Central memory CD4-positive, alpha-beta T cell (primary cell): ENCODE measurements at places on chromosomes 6 and 20.

DNA sequence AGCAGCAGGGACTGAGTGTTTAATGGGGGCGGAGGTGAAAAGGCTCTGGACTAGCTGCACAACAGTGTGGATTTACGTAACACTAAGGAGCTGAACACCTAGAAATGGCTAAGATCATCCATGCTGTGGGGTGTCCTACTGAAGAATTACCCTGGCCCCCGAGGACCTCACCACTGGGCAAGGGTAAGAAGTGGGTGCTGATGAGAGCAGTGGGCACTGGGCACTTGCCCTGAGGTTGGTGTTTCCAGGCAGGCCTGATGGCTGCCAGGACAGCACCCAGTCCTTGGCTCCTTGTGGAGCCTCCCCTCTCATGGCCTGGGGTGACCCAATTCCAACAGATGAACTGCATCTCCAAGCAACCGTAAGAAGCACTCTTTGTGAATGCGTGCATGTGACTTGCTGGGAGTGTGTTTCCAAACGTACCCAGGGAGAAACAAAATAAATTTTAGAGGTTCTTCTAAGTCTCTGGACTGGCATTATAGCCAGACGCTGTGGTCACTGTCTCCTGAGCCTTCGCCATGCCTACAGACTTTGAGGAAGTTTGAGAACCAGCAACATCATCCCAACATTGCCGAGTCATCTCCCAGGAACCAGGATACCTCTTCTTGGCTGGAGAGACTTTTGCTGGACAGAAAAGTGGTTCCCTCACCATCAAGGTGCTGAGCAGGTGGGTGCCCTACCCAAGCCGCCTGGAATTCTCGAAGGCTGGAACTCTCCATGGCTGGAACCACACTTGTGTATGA is 245.9 kb downstream of the ERMARD start:
- no peak for DNase-seq

DNA sequence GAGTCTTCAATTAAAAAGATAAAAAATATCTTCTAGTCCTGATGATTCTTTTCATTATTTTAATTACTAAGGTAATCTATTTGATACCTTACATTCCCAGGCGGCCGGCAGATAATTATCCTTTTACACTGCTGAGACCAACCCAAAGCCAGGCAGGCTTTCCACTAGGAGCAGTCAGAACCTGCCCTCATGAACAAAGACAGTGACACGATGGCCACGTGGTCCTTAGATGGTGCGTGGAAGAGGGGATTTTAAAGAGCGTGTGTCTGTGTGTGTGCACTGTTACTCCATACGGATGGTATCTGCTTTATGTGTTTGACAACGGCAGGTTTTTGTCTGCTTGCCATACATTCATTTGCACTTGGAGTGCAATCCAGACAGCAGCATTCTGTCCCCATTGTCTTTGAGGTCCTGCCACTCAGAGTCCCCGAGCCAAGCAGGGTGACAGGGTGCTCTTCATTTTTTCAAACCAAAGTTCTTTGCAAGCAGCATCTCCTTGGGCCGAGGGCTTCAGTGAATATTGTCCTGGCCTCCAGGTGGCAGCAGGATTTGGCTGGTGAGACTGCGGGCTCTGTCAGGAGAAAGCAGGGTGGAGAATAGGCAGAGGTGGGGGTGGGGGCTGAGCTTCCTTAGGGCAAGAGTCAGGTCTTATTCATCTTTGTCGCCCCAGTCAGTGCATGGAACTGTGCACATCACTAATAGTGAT is 260.5 kb downstream of the NRN1 start:
- no peak for DNase-seq

- no peak for DNase-seq
These were observed 48.7 kb downstream of the PSMG4 start for GRCh38 chr6:3307436-3307835.

- DNase-seq = peak; percentile 48
These were observed at the start of gene STXBP5 for GRCh38 chr6:147204060-147204785. TSS of gene STXBP5 (plus strand) at chr6:147204417. CDS start at chr6:147204533, 116 bp downstream.

DNA sequence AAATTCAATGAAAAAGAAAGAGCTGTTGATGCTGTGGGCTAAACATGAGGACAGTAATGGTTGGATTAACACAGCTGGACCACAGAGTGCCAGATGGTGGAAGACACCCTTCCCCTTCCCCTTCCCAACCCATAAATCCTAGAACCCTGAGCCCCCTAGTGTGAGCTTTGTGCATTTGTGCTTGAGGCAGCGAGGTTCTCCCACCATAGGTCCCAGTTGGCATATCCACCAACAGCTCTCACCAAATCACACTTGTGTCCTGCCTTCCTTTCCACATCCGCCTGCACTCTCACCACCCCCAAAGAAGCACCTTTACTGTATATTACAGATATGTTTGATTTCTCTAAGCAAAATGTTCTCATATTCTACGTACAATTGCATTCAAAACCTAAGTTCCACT is 32.8 kb upstream of the HBS1L start:
- no peak for DNase-seq

GRCh38 chr6:20112841-20113240 is 99.4 kb downstream of the MBOAT1 start:
- DNase-seq = no peak

DNA sequence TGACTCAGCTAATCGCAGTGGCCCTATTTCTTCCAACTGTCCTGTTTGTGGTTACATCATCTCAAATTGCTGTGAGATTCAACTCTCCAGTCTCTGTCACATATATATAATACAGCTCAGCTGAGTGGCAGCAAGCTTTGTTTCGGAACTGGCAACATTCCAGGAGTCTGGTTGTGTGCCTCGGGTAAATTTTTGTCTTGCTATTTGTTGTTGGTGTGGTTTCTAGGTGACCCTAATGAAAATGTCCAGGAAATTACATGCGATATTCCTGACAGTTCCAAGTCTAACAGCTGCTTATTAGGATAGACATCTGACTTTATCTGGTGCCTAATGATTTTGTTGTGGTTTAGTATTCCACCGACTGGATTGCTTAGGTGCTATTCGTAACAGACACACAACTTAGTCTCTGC is 581.8 kb downstream of the CD109 start:
- DNase-seq = no peak

DNA sequence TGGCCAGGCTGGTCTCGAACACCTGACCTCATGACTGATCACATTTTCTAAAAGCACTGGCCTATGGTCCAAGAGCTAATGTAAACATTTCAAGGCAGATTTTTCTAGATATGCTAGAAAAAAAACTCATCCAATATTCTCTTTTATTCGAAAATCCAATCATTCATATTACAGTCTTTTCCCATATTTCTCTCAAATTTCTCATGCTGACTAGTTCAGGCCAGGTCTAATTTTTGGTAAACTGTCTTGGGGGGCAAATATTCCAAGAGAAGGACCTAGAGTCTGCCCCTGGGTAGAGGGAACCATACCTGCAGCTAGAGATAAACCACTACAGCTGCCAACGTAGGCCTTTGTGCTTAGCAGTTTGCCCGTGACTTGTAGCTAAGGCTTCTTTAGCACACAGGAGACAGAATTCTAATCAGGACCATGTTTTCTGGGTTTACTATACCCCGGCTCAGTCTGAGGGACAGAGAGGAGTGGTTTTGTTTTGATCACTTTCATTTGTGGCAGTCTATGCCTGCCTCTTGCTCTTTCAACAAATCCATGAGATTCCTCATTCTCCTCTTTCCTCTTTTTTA is 71.8 kb upstream of the CITED2 start:
- no peak for DNase-seq

DNA sequence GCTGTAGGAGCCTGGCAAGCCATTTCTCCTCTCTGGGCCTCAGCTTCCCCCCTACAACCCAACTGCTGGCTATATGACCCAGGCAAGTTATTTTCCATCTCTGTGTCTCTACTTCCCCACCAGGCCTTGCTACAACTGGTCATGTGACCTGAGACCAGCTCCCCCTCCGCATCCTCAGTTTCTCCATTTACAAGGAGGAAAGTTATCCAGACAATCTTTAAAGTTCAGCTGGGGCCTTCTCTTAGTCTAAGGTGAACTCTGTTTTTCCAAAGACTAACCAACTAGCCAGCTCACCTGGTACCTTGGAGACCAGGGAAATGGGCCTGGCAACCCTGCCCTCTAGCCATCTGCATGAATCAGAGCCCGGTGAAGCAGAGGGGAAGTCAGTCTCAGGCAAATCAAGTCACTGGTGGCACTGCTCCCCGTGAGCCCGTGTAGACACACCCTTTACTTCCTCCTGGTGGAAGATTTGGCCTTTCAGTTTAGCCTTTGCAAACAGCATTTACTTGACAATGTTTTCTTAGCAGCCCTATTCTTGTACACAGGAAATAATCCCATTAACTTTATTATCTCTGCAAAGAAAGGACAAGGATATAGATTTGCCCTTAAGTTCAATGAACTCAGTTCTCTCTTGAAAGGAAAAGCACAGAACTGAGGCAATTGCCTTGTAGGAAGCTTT is 157.7 kb downstream of the VEGFA start:
- no peak for DNase-seq

DNA sequence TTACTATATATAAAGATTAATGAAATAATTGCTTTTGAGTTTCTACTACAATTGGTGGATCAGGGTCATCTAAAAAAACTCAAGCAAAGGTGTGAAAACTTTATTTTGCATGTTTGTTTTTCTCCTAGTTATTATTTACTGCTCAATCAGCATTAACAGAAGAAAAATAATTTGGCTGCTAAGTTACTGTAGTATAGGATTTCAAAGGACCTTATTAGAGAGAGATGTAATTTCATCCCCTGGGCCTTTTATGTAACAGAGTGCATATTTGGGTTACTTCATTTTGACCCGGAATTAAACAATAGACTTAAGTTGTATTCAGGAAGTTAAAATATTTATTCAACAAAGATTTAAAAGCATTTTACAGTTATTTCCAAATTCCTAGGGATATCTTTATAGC is 49.8 kb downstream of the EYA4 start:
- DNase-seq = no peak

DNA sequence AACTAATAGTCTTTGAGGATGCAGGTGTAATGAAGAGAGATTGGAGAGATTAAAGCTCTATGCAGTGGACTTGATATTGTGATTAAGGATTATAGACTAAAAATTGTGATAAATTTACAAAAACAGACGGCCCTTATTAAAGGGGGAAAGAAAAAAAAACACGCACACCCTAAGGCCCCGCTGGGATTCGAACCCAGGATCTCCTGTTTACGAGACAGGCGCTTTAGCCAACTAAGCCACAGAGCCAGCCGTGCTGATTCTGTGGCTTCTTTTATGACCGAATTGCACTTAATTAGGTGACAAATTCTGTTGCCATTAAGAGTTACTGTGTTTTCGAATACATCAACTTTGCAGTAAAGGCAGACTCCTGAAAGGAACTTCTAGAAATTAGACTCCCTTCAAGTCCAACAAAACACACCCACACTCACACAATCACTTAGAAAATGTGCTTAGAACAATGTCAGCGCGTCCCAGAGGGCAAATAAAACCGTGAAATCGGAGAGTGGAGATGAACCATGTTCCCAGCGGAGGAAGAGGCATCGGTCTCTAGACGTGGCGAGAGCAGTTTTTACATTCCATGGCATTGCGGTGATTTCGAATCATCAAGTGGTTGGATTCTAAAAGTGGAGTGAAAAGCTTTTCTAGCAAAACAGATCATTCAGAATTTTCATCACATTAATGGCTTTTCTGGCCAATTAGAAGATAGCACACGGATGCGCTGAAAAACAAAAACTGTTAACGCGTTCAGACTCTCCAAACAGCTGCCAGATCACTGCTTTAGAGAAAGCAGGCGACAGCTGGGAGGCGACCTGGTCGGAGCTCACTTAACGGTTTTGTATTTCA is 122.6 kb downstream of the GPX5 start:
- DNase-seq = no peak

- no peak for DNase-seq
These were observed 195.4 kb downstream of the TFAP2A start for GRCh38 chr6:10219510-10219909.

DNA sequence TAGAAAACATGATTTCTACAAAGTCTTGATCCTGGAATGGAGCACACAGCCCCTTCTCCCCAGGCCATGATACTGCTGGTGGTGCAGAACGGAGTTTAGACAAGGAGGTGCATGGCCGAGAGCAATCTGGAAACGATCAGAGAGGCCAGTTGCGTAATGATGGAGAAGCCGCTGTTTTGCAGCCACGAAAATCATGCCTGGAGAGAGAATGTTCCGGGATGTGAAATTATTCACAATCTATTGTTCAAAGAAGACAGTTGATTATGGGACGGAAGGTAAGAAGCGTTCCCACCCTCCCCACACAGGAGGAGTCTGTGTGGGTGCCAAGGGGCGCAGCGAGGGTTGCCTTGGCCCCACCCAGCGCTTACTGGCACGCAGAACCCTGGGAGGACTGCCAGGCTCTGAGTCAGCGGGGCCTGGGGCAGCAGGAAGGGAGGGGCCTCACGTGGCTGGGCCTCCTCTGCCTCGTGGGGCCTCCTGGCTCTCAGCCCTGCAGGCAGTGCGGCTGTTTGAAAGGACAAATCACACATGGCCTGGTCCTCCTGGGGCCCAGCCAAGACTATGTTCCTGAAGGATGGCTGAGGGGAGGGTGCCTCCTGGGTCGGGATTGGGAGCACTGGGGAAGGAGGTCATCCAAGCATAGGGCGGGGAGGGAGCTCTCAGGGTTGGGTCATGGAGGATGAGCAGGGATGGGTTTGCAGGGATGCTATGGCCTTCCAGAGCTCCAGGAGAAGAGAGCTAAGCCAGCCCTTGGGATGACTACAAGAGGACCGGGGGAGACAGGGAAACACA is 8.7 kb upstream of the AP5S1 start:
- peak; percentile 94 for DNase-seq

- DNase-seq = no peak
These were observed 43.5 kb downstream of the TTI1 start for GRCh38 chr20:37989601-37990295.

DNA sequence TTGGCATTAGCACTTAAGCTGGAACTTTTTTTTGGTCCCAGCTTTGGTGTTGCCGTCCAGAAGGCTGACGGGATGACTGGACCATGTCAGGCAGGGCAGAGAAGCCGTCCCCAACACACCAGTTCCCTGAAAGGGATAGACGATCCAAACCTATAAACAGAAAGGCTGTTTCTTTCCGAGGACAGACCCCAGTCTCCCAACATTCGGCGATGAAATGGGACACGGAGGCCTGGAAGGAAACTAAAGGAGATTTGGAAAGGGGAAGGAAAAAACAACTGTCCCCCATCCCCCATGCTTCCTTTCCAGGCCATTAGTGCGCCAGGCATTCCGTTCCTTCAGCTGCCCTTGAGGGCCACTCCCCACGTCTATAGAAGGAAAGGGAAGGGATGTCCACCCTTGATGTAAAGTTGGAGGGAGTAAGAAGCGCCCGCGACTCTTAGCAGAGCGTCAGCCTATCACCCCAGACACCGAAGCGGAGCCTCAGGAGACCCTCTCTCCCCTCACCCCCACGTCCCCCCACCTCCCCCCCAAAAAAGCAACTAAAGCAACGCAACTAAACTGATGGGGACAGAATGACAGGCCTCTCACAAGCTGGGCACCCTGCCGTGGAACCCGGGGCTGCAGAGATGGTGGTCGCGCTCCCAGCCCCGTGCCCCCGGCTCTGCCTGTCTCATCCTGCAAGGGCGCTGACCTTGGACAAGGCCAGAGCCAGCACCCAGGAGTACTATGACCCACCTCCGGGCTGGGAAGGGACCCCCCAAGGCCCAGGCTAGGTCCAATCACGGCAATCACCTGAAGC is 638 bp downstream of the BLCAP start:
- DNase-seq = no peak
